Regular cardiac myocyte (primary cell): ENCODE measurements at places on chromosomes 3 and 15. TPM values are rescaled to one million over a fixed set of nuclear protein-coding genes. Genes with fewer than 3 reads are reported as not detected.

CD86 gene
- total RNA-seq, result not detected in 2 replicates

NTRK3 gene
- total RNA-seq, result 0.19 and 3.1 TPM in 2 replicates

DUOX2 gene
- under 0.01 TPM in 1 of 2 replicates, not detected in the other for total RNA-seq

EPHB1 gene
- 0.56 and 1.5 TPM in 2 replicates for total RNA-seq

TSEN2 gene
- 14.1 and 17.8 TPM in 2 replicates for total RNA-seq

MED12L gene
- 0.19 and 0.28 TPM in 2 replicates for total RNA-seq
